Activated T-helper 1 cell treated with anti-CD3 and anti-CD28 coated beads, Interleukin-12 subunit alpha, Interleukin-12 subunit beta, Interleukin-2, Interleukin-4 antibody, amounts not matched to agents 30 ng/mL and 10 ng/mL and 1 ng/mL, durations not matched to agents 14 hours and 24 hours and 36 hours (primary cell): ENCODE measurements at places on chromosomes 7 and 10. TPM values are rescaled to one million over a fixed set of nuclear protein-coding genes. Genes with fewer than 3 reads are reported as not detected.

DNA sequence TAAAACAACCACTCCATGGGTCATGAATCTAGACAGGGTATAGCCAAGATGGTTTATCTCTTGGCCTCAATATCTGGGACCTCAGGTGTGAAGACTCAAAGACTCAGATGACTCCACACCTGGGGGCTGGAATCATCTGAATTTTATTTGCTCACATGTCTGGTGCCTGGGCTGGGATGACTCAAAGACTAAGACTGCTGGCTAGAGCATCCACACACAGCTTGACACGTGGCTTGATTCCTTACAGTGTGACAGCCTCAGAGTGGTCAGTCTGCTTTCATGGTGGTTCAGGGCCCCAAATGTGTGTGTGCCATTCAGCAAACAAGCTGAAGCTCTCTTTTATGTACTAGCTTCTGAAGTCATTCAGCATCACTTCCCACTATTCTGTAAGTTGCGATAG is 333.7 kb downstream of the RNLS start:
- no peak for DNase-seq

GRCh38 chr10:49268185-49268584 is 30.8 kb upstream of the C10orf71 start:
- DNase-seq: no peak

The SLC13A1 gene
- 0.05 TPM in 1 of 2 replicates, not detected in the other for total RNA-seq

The UCN3 gene
- not detected in 2 replicates for total RNA-seq

The ANKRD22 gene
- total RNA-seq: 0.16 TPM in 1 of 2 replicates, not detected in the other
